Caki2 (cell line): ENCODE measurements at places on chromosomes 5 and 9. TPM values are rescaled to one million over a fixed set of nuclear protein-coding genes. Genes with fewer than 3 reads are reported as not detected.

DNA sequence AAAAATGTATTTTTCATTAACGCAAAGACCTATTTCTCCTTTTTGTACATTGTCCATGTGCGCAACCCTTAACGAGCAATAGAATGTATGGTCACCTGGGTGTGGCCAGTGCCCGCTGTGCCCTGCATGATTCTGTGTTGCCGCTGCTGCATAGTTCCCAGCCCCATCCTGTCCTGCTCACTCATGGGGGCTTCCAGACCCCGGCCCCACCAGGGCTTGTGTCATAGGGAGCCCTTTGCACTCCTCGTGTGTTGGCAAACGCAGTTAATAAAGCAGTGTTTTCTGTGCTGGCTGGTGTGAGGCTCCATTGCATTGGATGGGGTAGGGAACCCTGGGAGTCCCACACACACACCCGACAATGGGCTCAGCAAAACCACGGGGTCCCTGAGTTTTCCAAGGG is 49.7 kb downstream of the SAR1B start:
- no peak for DNase-seq

GRCh38 chr9:6564360-6564759 is 81.2 kb downstream of the GLDC start:
- no peak for DNase-seq

TIMD4 gene
- 0.87 and 3.5 TPM in 2 replicates for total RNA-seq

DNA sequence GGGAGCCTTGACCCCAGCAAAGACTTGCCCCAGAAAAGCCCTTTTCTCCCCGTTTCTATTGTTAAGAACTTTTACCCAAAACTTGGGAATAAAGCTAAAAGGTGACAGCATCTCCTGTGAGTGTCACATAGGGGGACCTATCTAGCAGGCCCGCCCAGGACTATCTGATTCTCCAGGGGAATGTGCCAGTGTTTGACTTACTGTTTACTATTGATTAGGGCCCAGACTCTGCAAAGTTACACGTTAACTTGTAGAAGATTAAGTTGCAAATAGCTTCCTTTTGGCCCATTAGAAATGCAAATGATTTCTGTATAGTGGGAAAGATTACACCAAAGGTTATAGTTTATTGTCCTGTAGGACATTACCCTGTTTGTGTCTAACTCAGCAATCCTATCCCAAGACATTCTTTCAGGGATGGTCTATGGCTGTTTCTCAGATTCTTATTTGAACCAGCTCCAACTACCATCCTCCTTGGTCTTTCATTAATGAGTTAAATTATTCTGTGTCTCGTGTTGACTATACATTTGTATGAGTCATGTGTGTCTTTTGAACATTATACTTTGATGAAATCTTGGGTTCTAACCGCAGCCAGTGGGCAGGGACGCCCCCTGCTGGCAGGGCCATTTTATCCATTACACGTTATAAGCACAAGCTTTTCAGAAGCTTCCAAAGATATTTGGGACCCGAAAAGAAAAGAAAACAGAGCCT is 60.7 kb downstream of the HRH2 start:
- DNase-seq, result no peak

- no peak for DNase-seq
Observed at GRCh38 chr5:68499987-68500386, 284.4 kb downstream of the PIK3R1 start.

DNA sequence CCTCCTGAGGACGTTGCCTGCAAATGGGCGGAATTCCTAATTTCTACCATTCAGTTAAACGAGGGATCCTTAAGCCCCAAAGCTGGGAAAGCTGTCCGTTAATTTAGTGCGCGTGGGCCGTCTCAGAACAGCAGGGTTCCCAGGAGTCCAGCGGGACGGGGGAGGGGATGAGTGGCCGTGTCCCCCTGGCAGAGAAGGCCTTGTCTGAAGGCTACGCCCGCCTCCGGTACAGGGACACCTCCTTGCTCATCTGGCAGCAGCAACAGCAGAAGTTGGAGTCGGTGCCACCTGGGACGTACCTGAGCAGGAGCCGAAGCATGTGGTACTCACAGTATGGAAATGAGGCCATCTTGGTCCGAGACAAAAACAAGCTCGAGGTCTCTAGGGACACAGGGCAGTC is 1.3 kb downstream of the BRD3OS start:
- DNase-seq, result no peak

DNA sequence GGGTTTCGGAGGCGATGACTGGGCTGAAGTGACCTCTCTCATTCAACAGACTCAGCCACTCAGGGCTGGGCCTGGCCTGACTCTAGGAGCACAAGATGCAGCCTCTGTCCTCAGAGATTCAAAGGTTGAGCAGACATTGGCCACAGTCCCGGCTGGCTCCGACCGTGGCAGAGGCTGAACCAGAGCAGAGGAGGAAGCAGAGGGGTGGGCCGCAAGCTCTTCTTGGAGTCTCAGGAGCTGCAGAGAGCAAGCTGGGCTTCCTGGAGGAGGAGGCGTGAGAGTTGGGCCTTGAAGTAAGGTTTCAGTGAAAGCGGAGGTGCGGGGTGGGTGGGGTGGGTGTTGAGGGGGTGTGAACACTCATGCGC is 37.6 kb downstream of the ALG2 start:
- no peak for DNase-seq

DNA sequence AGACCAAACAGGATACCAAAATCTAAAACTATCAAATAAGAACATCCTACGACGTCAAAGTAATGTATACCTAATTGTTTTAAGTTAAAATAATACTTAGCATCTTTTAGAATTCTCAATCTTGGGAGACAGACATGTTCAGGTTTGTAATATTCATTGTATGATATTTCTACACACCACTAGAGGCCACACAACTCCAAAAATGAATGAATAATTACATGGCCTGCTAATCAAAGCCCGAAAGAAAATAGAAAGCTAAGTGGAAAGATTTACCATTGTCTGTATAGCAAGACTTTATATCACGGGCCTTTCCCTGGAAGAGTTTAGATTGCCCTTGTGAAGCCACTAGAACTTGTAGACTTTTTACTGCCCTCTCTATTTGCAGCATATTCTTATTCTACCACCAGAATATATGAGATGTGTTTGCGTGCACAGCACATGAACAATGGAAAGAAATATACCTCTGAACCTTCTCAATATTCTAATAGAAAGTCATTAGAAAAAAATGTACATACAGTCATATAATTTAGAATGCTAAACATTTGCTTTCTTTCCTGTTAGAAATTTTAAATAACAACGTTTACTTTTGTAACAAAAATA is 380.1 kb upstream of the NUDT12 start:
- no peak for DNase-seq

HAPLN1 gene
- 0.07 TPM in 1 of 2 replicates, not detected in the other for total RNA-seq

- DNase-seq, result no peak
Observed at GRCh38 chr5:4212071-4212739, 616.6 kb downstream of the IRX1 start.

GRCh38 chr5:173828952-173829351 is 59.2 kb upstream of the CPEB4 start:
- no peak for DNase-seq

- no peak for DNase-seq
Observed at GRCh38 chr9:136587145-136587943, 41.5 kb upstream of the NOTCH1 start.

MOB3B gene
- total RNA-seq, result 0.03 TPM in 1 of 2 replicates, not detected in the other

GRCh38 chr9:136614967-136615623 is 47.6 kb upstream of the EGFL7 start:
- no peak for DNase-seq

SHC3 gene
- total RNA-seq, result 0.09 and 1.0 TPM in 2 replicates

GABRA6 gene
- not detected in 2 replicates for total RNA-seq

DMRT3 gene
- not detected in 2 replicates for total RNA-seq

PCDHGA2 gene
- not detected in 2 replicates for total RNA-seq

DNA sequence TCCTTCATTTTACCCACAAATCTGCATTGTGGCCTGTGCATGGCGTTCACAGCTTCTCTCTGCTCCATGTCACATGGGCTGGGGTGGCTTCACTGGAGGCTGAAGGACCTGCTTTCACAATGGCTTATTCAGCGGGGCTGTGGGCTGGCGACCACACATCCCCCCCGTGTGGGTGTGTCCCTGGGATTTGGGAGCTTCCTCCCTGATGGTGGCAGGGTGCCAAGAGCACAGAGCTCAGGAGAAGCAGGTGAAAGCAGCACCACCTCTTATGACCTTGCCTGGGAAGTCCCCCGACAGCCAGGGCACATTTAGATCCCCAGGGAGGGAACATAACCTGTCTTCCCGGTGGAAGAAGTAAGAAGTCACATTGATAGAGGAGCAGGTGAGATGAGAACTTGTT is 5.0 kb upstream of the MED10 start:
- DNase-seq, result no peak

DNA sequence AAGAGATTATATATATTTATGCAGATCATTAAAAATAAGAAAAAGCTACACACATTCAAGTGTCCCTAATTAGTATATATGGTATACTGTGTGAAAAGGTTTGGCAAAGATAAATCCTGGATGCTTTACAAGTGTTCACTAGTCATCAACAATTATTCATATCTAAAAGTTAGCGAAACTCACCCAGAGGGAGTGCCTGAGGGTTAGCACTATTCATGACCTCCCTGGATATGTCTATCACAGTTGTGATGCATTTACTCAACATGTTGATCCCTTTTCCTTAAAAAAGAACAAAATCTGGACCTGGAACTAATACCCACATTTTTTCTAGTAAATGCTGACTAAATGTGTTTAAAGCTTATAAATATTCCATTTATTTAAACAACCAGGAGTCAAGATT is 273.0 kb upstream of the SMC2 start:
- no peak for DNase-seq

GRCh38 chr5:174606646-174607045 is 117.7 kb upstream of the MSX2 start:
- DNase-seq, result no peak
